GM23338 (cell line): ENCODE measurements at places on chromosomes 13 and 19.

DNA sequence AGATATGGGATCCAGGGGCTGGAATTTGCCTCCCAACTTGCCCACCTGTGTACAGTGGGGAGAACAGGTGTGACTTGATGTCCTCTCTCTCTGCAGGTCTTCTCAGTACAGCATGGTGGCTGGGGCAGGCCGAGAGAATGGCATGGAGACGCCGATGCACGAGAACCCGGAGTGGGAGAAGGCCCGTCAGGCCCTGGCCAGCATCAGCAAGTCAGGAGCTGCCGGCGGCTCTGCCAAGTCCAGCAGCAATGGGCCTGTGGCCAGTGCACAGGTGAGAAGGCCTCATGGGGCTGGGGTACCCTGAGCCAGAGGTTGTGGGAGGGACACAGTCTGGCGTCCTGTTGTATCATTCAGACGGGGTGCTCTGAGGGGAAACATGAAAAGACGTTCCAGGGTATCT, 3.0 kb downstream of the LENG8 start:
- no peak for DNase-seq

GRCh38 chr19:50636317-50637085, 3.2 kb downstream of the SYT3 start:
- no peak for DNase-seq

DNA sequence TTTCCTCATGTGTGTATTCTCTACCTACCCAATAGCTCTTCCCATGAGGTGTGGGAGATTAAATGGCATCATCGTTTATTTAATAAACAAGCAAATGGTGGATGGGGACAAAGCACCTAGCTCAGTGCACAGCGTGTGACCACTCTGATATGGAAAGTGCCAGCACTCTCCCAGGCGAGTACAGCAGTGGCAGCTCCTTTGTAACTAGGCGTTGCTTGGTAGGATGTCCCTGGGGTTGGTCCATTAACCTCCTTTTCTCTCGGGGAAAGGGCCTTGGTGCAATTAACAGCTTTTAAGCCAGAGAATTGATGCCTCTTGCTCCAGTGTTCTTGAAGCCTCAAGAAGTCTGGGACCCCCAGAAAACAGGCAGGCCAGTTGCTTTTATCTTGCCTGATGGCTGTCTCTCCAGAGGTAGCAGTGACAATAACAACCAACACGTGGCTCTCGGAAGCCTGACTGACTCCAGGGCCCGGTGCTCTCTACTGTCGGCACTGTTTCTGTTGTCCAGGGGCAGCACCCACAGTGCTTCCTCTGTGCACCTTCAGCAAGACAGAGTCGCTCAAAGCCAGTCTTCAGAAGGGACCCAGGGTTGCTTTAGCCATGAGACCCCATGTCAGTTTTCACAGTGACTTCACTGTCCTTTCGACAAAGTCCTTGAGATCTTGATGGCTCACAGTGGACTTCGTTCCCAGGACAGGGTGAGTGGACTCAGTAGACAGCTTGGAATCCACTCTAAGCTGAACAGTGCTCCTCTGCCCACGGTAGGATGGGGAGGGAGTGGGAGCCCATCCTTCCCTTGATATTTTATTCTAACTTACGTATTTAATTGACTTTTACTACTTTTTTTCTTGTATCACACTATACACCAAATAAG, 33.9 kb upstream of the NPAS1 start:
- DNase-seq: no peak

GRCh38 chr19:6632002-6632621, 37.8 kb downstream of the TNFSF14 start:
- DNase-seq: peak; percentile 91
